ENCODE measurements at places on chromosomes 2 and 18. TPM values are rescaled to one million over a fixed set of nuclear protein-coding genes. Genes with fewer than 3 reads are reported as not detected.

The PKP4 gene
- total RNA-seq = 142 TPM

The VWC2L gene
- not detected for total RNA-seq

The C2orf78 gene
- not detected for total RNA-seq

The SNORC gene
- 7.3 TPM for total RNA-seq

The HK2 gene
- 62.8 TPM for total RNA-seq

The LOXHD1 gene
- total RNA-seq = 0.29 TPM

The UGT1A3 gene
- 20.8 TPM for total RNA-seq

The PLEKHM3 gene
- 15.2 TPM for total RNA-seq

The TMEFF2 gene
- 4.8 TPM for total RNA-seq

The MPP4 gene
- not detected for total RNA-seq

The TXNDC2 gene
- total RNA-seq = 0.21 TPM

The KIAA2012 gene
- total RNA-seq = not detected

The CUL3 gene
- total RNA-seq = 89.5 TPM

The CHAC2 gene
- 3.2 TPM for total RNA-seq

The KCNF1 gene
- 0.60 TPM for total RNA-seq

The ACMSD gene
- total RNA-seq = not detected

The NAT8 gene
- not detected for total RNA-seq

The AQP4 gene
- 0.23 TPM for total RNA-seq

The RPRM gene
- 7.7 TPM for total RNA-seq

The MAPK4 gene
- 14.3 TPM for total RNA-seq
